ENCODE measurements at places on chromosomes 12 and 14.

DNA sequence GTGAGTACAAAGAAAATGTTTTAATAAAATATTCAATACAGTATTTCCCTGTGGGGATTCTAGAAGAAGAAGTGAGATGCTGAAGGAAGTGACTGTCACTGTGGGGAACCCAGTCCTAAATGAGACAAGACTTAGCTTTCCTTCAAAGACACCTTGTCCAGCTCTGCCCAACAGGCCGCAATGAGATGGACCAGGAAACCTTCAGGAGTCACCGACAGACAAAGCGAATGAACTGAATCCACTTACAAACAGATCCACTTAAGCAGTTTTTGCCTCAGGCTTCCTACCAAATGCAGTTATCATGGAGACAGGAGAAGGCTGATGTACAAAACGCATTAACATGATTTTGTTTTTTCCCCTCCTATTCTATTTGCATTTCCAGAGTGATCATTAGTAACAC lies 9.6 kb downstream of the KCNJ8 start:
- DNase-seq, result no peak

DNA sequence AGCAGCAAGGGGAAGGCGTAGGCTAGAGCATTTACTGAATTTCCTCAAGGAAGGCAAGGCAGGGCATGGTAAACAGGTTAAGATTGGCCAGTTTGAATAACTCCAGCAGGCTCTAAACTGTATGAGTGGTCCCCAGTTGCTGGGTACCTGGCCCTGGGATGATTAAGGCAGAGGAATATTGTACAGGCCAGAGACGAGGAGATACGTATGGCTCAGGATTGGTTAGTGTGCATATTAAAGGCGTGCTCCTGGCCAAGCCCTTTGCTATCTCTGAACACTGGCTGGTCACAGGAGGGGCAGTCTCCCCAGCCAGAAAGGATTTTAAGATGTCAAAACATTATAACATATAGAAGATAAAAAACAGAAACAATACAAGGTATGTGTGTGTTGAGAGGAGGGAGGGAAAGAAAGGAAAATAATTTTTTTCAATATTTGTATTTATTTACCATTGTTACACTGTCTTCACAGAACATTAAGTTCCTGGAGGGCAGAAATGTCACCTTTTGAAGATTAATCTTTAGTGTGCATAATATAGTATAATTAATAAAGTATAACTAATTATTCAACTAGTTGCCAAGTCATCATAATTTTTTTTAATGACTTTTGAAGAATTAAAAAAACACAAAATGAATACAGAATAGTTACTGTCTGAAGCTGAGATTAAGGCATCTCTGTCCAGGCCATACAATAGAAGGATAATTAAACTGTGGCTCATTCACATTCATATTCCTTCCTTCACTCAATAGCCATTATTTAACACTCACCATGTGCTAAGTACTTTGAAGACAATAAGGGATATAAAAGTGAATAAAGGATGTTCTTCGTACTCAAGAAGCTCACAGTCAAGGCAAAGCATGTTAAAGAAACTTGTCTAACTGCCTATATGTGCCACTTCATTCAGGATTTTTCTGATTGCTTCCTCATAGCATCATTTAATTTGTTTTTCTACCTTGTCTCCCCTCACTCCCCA lies 41.9 kb downstream of the DCP1B start:
- no peak for DNase-seq

GRCh38 chr12:113181975-113182374 lies 3.3 kb downstream of the DDX54 start:
- no peak for DNase-seq

- DNase-seq, result no peak
Observed at GRCh38 chr14:97788364-97788763, 991.2 kb downstream of the VRK1 start.
